ENCODE measurements at places on chromosomes 5 and 9. TPM values are rescaled to one million over a fixed set of nuclear protein-coding genes. Genes with fewer than 3 reads are reported as not detected.
A peak's percentile ranks its signal among the peaks of the same experiment; 100 is the strongest.

RFESD gene
- 5.3 TPM for total RNA-seq

SLC2A8 gene
- 13.8 TPM for total RNA-seq

DBN1 gene
- total RNA-seq: 354 TPM

CCDC192 gene
- total RNA-seq: not detected

SPAAR gene
- 0.31 TPM for total RNA-seq

GRXCR2 gene
- not detected for total RNA-seq

CER1 gene
- not detected for total RNA-seq

NADK2 gene
- total RNA-seq: 42.4 TPM

PCDHB10 gene
- total RNA-seq: 3.9 TPM

DNA sequence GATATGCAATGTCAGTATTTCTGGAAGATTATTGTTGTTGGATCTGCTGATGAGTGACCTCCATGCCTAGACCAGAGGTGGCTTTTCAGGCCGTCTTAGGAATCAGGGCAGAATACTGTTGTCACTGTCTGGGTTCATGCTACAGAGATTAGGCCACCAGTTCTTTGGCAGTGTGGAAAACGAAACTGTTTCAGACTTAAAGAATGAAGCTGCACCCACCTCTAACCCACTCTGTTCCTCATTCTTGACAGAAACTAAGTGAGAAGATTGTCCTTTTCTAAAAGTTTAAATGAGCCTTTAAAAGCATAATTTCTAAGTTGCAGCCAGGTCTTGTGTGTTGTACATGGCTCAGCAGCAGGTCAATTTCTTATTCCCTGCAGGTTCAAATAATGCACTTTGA lies 444.3 kb downstream of the ENC1 start:
- no peak for DNase-seq

DNA sequence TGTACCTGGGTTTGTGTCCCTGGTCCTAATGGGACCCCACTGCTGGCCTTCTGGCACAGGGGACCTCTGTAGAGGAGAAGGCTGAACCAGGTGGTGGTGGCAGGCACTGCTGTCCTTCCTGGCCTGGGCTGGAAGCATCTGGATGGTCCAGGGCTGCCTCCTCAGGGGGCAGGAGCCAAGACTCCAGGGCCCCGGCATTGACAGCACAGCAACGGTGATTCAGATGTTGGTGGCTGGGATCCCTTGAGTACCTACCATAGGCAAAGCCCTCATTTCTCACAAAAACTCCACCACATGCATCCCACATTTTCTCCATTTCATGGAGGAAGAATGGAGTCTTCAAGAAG lies 15.0 kb downstream of the FGD3 start:
- DNase-seq: no peak

DNA sequence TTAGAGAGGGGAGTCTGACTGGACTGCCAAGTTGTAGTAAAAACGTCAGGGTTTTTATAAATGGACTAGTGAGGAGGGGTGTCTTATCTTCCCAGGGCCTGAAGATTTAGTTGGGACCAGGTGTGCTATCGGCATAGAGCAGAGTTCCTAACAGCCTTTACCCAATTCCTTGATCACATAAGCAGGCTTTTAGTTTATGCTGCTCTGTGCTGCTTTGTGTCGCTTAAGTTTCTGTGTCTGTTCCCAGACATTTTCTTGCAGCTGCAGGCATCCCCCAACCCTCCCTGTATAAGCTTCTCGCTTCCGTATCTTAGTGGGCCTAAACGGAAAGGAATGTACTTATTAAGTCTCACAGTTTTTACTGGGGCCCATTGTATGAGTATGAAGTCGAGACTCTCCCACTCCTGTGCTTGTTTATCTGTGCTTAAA lies 2.6 kb upstream of the SMC5 start:
- DNase-seq: peak; percentile 82

DNA sequence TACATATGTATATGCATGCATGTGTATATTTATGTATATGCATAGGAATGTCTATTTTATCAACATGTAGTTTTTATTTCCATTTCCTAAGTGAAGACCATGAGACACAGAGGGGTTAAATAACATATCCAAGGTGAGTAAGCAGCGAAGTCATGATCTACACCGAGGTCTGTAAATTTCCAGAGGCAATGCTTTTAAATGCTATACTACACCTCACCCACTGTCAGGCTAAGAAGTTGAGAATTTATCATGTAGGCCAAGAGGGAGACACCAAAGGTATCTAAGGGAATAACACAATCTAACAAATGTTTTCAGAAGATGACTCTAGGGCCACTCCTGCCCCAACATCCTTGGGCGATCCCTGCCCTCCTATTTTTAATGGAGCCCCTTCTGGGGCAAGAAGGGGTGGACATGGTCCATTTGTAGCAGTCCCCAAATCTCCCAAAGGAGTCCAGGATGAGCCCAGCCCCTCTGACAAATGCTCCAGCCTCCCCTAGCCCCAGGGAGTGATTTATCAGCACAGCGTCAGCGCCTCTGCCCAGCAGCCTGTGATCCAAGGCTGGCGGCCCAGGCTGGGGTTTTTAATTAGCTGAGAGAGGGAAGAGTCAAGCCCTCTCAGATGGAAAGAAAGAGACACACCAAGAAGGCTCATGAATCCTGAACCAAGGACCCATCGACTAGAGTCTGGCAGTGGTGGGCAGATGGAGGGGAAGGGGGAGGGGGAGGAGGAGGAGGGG lies 339.9 kb downstream of the ASTN2 start:
- DNase-seq: no peak

DNA sequence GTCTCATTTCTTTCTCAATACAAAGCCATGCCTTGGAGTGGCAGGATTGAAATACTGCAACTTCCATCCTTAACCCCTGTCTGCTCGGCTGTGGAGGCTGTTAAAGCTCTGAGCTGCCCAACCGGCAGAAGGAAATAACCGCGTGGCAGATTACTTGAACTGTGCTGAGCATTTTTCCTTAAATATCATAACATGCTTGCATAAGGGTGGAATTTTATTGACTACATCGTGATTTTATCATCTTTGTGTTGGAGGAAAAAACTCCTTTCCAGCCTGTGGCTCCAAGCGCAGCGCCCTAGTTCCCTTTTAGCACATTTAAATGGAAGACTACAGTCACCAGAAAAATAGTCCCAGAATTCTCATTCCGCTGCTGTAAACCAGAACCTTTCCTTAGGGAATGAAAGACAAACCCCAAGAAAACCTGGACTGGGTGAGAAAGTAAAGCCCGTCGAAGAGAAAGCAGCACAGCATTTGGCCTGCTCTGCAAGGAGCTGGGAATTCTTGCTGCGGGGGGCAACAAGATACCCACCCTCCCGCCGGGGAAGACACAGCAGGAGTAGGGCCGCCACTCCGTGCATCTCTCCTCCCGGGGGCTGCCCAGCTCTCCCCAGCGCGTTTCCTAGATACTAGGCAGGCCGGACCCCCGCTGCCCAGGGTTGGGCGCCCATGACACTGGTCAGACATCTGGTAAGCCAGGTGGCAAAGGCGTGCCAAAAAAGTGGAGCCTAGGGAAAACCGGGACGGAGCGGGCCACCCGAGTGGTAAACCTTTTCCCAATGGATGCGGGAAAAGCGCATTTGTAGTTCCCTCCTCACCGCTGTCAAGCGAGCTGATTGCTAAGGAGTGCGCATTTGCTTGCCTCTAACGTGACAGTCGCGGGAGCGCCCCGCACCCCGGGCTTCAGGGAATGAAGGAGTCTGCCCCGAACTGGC lies 1.3 kb downstream of the SHC3 start:
- no peak for DNase-seq

DNA sequence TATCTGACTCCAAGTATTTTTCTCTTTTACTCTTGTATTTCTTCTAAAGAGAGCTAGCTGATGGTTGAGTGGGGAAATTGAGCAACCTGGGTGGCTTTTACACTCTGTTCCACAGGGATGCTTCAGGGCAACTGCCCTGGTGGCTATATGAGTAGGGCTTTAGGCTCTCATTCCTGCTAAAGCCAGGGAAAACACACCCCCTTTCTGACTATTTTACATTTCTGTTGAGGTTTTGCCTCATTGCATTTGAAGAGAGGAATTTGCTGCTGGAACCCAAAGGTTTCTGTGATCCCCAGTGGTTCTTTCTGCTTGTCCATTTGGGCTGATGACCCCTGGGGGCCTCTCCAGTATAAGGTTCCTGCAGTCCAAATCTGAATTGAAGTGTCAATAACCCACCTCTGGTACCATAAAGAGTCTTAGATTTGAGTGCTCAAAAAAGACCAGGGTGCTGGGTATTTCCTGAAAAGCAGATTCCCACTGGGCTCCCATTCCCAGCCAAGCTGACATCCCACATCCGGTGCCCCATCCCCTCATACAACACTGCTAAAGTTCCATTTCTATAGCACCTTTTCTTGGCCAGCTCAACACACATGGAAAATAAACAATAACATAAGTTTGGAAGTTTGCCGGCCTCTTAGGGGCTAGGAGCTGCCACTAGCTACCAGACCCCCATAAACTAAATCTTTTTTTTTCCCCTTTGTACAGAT lies 59.5 kb downstream of the PAPPA start:
- DNase-seq: no peak

DNA sequence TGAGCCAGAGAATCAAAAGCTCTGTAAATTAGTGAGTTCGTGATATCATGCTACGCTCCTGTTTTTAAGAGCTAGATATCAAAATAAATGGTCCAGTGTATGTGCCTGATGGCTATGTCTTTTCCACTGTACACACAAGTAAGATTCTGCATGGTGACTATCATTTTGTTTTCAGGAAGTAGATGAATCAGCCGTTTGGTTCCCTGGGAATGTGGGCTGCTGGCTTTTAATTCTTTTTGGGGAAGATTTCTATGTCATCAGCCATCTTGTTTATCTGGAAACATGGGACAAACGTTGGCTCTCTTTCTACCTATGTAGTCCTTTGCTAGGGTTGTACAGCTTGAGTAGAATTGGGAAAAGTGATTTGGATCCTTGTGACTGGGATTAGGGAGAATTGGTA lies 126.7 kb downstream of the GRIA1 start:
- peak; percentile 39 for DNase-seq

DNA sequence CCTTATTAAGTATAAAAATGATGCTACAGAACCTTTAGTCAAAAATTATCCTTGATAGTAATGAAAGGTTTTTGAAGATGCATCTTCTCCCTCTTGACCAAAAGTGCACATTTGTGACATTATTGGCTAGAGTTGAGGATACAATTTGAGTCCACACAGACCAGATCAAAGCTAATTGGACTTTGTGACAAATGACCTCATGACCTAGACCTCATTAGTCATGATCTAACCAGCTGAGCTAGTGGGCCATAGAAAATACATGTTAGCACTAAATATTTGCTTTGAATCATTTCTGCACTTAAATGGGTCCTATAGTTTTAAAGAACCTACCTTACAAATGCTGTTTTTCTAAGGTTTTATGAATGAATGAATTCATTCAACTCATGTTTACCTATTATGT lies 182.1 kb downstream of the RFX3 start:
- DNase-seq: no peak
